ENCODE measurements at places on chromosomes 6 and 20.

GRCh38 chr6:168319279-168320111 is at the start of gene DACT2:
TSS of gene DACT2 (minus strand) at chr6:168319777. CDS start at chr6:168319633, 144 bp downstream.
- DNase-seq = no peak

- DNase-seq = no peak
These were observed 458.7 kb downstream of the BMP2 start for GRCh38 chr20:7226156-7226555.

- DNase-seq = no peak
These were observed 97.9 kb downstream of the GJA1 start for GRCh38 chr6:121533321-121533841.

DNA sequence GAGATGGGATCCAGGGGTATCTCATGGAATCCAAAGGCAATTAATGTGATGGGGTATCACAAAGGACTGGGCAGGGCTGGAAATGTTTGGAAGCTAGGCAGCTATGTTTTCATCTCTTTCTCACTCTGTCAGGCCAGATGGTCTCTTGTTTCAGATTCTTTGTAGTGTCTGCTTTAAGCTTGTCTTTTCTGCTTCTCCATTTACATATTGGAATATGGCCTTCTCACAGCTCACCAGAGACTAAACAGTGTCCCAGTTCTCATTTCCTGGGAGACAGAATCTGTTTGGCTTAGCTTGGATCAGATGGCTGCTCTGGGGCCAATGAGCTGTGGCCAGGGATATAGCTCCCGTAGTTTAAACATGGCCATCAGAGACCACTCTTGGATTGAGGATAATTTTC is 78.9 kb downstream of the SLC35F1 start:
- DNase-seq = no peak

All from renal cortex interstitium (tissue), 15 donors.